Smooth muscle cell of the pulmonary artery (primary cell): ENCODE measurements at places on chromosomes 1 and 21. TPM values are rescaled to one million over a fixed set of nuclear protein-coding genes. Genes with fewer than 3 reads are reported as not detected.

The ADGRL2 gene
- total RNA-seq = 47.5 and 378 TPM in 2 replicates

The PAPPA2 gene
- total RNA-seq = 16.5 and 18.9 TPM in 2 replicates

The OR2AK2 gene
- not detected in 2 replicates for total RNA-seq

The NEGR1 gene
- total RNA-seq = 15.7 and 36.2 TPM in 2 replicates

The TENT5C gene
- total RNA-seq = 1.5 and 4.5 TPM in 2 replicates

The DISP3 gene
- not detected in 2 replicates for total RNA-seq

The MACF1 gene
- total RNA-seq = 459 and 517 TPM in 2 replicates

The OR2T2 gene
- total RNA-seq = not detected in 2 replicates

The SLC44A3 gene
- total RNA-seq = 2.2 and 2.7 TPM in 2 replicates

The HFM1 gene
- total RNA-seq = 0.03 and 0.20 TPM in 2 replicates

The CD1B gene
- total RNA-seq = not detected in 2 replicates

The CSF1 gene
- total RNA-seq = 53.5 and 61.1 TPM in 2 replicates

The LCE1A gene
- not detected in 2 replicates for total RNA-seq

The MAP3K6 gene
- total RNA-seq = 23.5 and 28.3 TPM in 2 replicates

The GOLT1A gene
- total RNA-seq = not detected in 2 replicates

The GMEB1 gene
- total RNA-seq = 8.4 and 10.2 TPM in 2 replicates

The S100A3 gene
- total RNA-seq = 1.7 and 4.4 TPM in 2 replicates

The CFAP141 gene
- total RNA-seq = not detected in 2 replicates

The GNG12 gene
- total RNA-seq = 184 and 272 TPM in 2 replicates

The ZNF281 gene
- 31.8 and 34.9 TPM in 2 replicates for total RNA-seq
